ENCODE measurements at places on chromosomes 12 and 14. TPM values are rescaled to one million over a fixed set of nuclear protein-coding genes. Genes with fewer than 3 reads are reported as not detected.

DNA sequence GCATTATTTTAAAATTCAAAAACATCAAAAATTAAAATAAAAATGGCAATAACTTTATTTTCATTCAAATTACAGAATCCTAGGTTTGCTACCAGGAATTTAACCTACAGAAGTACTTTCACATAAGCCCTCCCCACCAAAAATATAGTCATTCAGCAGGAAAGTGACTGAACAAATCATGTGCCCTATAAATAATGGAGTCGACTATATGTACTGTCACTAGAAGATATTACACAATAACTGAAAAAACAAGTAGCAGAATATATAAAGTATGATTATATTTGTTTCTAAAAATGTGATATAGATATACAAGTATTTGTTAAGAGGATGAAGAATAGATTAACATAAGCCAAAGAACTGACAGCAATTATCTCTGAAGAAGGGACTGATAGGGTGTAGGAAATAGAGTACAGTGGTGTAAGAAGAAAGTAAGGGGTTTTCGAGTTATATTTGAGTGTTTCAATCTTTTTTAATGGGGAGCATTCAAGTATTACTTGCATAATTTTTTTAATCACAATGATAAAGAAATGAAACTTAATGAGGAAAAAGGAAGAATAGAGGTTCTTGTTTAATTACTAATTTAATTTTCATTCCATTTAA, 7.9 kb downstream of the C2CD5 start:
- no peaks in the 10 kb centered on the region for H3K27me3 ChIP-seq
- no peak overlapping the region for H3K27ac ChIP-seq
- DNase-seq, result peak; percentile 69

The RPL10L gene
- polyA plus RNA-seq, result not detected

- no peaks in the 10 kb centered on the region for H3K4me1 ChIP-seq
- H3K27me3 ChIP-seq, result no peaks in the 10 kb centered on the region
- no peak overlapping the region for H3K4me3 ChIP-seq
- no peak for DNase-seq
- H3K36me3 ChIP-seq, result peaks cover 5% of the 10 kb centered on the region
These were observed 219.8 kb upstream of the RGS6 start for GRCh38 chr14:71712478-71712877.

The RDH12 gene
- 0.22 TPM for polyA plus RNA-seq

DNA sequence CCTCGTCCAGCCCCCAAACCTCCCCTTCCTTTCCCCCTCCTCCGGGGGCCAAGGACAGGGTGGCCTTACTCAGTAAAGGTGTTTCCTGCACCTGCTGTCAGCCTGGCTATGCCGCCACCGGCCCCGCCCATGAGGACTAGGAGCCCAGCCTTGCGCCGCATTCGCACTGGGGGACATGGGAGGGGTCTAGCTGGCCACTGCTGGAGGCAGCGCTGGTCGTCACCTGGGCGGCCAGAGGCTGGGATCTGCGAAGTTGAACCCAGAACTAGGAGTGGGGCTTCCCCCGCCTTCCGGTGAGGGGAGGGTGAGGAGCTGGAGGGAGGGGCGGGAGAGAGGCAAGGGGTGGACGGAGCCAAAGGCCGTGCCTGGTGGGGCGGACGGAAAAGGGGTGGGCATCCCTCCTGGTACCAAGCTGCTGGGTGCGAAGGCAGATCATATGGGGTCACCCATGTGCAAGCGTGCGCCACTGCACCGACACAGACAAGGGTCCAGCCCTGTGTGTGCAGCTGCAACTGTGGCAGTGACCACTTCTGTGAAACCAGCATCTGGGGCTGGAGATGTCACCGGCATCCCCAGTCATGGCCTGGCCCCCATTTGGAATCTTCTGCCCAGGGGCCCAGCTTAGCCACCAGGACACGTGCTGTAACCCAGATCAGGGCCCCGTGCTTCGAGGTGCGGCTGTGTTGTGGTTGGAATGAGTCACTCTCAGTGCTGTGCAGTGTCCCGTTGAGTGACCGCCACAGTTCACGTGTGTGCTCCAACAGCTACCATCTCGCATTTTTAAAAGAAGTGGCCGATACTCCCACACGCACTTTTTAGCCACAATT, 8.5 kb downstream of the AMN start:
- H3K4me1 ChIP-seq, result peaks cover 20% of the 10 kb centered on the region
- peaks cover 22% of the 10 kb centered on the region for H3K27me3 ChIP-seq
- H3K4me3 ChIP-seq, result no peak overlapping the region
- peaks cover 4% of the 10 kb centered on the region for H3K36me3 ChIP-seq

GRCh38 chr12:48184549-48184922, 1.1 kb downstream of the CCDC184 start:
- H3K4me1 ChIP-seq, result no peaks in the 10 kb centered on the region
- DNase-seq, result peak; percentile 24
- H3K36me3 ChIP-seq, result no peaks in the 10 kb centered on the region
- no peak overlapping the region for H3K27ac ChIP-seq
- peaks cover 55% of the 10 kb centered on the region for H3K27me3 ChIP-seq

The STAB2 gene
- 0.06 TPM for polyA plus RNA-seq
